ENCODE measurements at places on chromosomes 3 and 15. TPM values are rescaled to one million over a fixed set of nuclear protein-coding genes. Genes with fewer than 3 reads are reported as not detected.
A peak's percentile ranks its signal among the peaks of the same experiment; 100 is the strongest.

GRCh38 chr3:98657457-98657856, 64.0 kb upstream of the CPOX start:
- H3K27me3 ChIP-seq: no peaks in the 10 kb centered on the region
- H3K4me3 ChIP-seq: no peak overlapping the region

- no peaks in the 10 kb centered on the region for H3K4me1 ChIP-seq
- no peaks in the 10 kb centered on the region for H3K27me3 ChIP-seq
- no peaks in the 10 kb centered on the region for H3K36me3 ChIP-seq
- H3K4me3 ChIP-seq: no peak overlapping the region
Measured at GRCh38 chr3:115415246-115415996, 207.9 kb upstream of the GAP43 start.

DNA sequence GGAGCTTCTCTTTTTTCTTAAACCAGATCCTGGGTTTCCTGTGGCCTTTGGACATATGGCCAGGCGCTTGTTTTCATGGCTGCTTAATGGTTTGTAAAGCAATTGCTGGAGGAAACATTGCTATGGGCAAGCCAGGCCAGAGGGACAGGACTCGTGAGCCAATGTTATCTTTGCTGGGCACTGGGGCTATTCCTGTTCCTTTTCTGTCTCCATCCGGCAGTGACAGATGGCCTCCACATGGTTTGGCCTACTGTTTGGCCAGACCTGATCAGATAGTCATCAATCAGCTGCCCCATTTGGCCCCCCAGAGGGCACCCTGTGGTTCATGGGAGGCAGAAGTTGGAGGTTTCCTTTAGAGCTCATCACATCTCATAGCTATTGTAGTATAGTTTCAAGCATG, 326.1 kb upstream of the ROPN1 start:
- DNase-seq: no peak
- no peaks in the 10 kb centered on the region for H3K36me3 ChIP-seq
- H3K4me3 ChIP-seq: no peak overlapping the region
- H3K27me3 ChIP-seq: no peaks in the 10 kb centered on the region

GRCh38 chr3:115602194-115602593, 21.1 kb upstream of the GAP43 start:
- H3K27ac ChIP-seq: no peak overlapping the region
- no peak for DNase-seq
- no peaks in the 10 kb centered on the region for H3K27me3 ChIP-seq

DNA sequence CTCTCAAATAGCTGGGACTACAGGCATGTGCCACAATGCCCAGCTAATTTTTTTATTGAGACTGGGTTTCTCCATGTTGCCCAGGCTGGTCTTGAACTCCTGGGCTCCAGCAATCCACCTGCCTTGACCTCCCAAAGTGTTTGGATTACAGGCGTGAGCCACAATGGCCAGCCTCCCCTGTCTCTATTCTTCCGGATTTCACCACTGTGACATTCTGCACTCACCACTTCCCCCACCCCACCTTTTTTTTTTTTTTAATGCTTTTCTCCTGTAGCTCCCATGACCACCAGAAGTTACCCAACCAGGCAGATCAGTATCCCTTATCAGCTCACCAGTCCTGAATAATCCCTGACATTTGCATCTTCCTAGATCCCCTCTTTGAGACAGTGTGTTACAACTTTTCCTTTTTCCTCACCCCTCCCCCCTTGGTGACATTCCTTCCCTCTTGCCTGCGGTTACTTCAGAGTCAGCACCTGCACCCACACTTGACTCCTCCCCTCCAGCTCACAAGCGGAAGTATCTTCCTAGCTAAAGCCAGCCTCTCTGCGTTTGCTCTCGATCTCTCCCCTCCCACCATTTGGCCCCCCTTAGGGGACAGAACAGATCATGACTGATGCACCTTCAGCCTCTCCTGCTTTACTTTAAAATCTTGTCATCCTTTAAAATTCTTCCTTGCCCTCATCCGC, 13.5 kb upstream of the ZNF592 start:
- DNase-seq: no peak
- H3K4me1 ChIP-seq: no peaks in the 10 kb centered on the region
- H3K4me3 ChIP-seq: peak overlapping the region; percentile 15
- no peaks in the 10 kb centered on the region for H3K27me3 ChIP-seq
- H3K27ac ChIP-seq: no peak overlapping the region
- no peaks in the 10 kb centered on the region for H3K36me3 ChIP-seq

DNA sequence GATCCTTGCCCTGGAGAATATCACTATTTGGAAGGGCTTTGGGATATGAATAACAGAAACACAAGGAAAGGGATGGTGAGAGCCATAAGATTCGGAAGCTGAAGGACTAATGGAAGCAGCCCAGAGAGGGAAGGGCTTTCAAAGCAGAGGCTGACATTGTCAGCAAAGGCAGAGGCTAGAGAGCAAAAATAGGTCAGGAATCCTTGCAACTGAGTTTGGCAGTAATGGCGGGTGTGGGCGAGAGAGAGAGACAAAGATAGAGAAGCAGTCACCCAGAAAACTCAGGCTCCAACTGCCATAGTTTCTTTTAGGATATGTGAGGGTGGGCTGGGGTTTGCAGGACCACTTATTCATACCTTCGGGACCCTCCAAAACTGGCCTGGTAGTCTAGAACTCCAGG, 248.6 kb downstream of the OPA1 start:
- H3K27me3 ChIP-seq: no peaks in the 10 kb centered on the region
- H3K36me3 ChIP-seq: no peaks in the 10 kb centered on the region
- peak overlapping the region; percentile 92 for H3K27ac ChIP-seq
- H3K4me3 ChIP-seq: no peak overlapping the region

DNA sequence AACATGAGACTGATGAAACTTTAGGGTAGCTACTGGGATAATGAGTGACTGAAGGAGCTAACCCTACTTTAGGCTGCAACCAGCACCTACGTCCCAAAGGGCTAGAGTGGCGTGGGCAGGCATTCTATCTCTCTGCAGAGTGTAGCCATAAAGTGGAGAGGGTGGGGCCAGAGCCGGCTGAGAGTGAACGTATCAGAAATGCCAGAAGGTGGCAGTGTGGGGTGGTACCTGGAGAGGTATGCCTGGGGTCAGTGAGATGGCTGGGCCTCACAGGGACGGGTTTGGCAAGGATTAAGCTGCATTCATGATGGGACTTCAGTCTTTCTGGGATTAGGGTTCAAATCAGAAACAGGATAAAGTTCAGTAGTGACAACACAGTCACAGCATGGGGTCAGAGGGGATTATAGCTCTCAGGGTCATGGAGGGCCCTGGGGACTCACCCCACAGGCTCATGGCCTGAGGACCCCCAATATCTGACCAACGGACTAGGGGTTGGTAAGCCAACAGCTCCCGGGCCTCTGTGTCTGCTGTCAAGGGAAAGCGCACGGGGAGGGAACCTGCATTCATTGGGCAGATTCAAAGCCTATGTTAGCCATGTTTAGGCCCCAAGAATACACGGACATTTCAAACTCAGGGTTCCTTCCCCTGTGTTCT, 86.5 kb upstream of the FOXB1 start:
- DNase-seq: no peak
- no peak overlapping the region for H3K27ac ChIP-seq
- no peaks in the 10 kb centered on the region for H3K4me1 ChIP-seq
- H3K4me3 ChIP-seq: no peak overlapping the region
- H3K27me3 ChIP-seq: peaks cover 41% of the 10 kb centered on the region

GRCh38 chr15:78360958-78361718, 21.0 kb downstream of the CRABP1 start:
- no peak overlapping the region for H3K4me3 ChIP-seq
- no peak overlapping the region for H3K27ac ChIP-seq
- no peak for DNase-seq
- peaks cover 2% of the 10 kb centered on the region for H3K27me3 ChIP-seq
- no peaks in the 10 kb centered on the region for H3K36me3 ChIP-seq

GRCh38 chr15:35671981-35672380, 126.0 kb upstream of the DPH6 start:
- H3K4me3 ChIP-seq: no peak overlapping the region
- H3K4me1 ChIP-seq: peaks cover 12% of the 10 kb centered on the region
- H3K36me3 ChIP-seq: no peaks in the 10 kb centered on the region
- H3K27ac ChIP-seq: no peak overlapping the region

The TXNRD3 gene
- total RNA-seq: 8.9 TPM

- H3K27me3 ChIP-seq: no peaks in the 10 kb centered on the region
- no peaks in the 10 kb centered on the region for H3K4me1 ChIP-seq
- H3K36me3 ChIP-seq: no peaks in the 10 kb centered on the region
- H3K27ac ChIP-seq: no peak overlapping the region
- no peak for DNase-seq
Measured at GRCh38 chr3:81041331-81041730, 720.1 kb downstream of the GBE1 start.

The ARPC4 gene
- total RNA-seq: 125 TPM

- H3K27me3 ChIP-seq: no peaks in the 10 kb centered on the region
- no peak for DNase-seq
- no peak overlapping the region for H3K27ac ChIP-seq
- H3K4me3 ChIP-seq: no peak overlapping the region
Measured at GRCh38 chr15:89142423-89142822, 54.2 kb downstream of the ABHD2 start.

DNA sequence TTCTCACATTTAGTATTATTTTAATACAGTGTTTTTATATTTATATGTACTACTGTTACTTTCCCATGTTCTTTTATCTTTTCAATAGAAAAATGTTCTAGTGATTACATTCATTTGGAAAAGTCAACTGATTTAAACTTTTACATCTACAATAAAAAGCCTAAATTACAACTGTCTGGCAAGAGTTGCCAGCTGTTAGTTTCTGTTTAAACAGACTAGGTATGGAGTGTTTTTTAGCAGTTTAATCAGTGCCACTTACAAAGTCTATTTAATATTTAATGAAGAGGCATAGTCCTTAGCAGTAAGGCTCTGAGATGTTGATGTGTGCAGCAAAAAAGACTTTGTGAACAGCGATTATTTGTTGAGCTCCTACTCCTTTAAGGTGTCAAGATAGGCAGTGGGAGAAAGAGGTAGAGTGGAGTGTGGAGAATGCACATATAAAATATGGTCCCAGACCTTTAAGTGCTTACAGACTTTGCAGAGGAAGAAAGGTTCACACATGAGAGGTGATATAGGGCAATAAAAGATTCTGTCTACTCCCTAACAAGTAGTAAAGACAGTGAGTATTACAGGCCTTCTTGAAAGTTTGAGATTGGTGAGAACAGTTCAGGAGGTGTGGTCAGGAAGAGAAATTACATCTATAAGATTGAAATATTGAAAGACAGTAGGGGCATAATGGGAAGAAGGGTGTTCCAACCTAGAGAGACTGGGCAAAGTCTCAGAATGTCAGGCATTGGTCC, 320.5 kb downstream of the DOCK3 start:
- H3K27me3 ChIP-seq: no peaks in the 10 kb centered on the region
- H3K27ac ChIP-seq: no peak overlapping the region
- H3K4me3 ChIP-seq: no peak overlapping the region
- no peaks in the 10 kb centered on the region for H3K4me1 ChIP-seq
- H3K36me3 ChIP-seq: no peaks in the 10 kb centered on the region

The PLIN1 gene
- total RNA-seq: 37.4 TPM

DNA sequence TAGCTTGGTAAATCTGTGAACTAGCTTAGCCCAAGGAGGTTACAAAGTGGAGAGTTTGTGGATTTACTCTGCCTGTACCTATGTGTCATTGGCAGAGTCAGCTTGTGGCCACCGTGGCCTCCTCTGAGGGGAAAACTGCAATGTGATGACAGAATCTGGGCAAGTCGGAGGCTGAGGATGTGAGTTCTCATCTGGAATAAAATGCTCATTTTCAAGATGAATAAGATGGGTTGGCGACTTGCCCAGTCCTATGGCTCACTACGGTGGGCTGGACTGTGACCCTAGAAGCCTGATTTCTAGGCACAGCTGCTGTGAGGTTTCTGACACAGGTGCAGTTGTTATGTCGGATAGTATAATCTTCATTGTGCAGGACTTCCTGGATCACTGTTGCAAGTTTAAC, 83.7 kb downstream of the ETV5 start:
- DNase-seq: no peak
- no peaks in the 10 kb centered on the region for H3K36me3 ChIP-seq
- peaks cover 4% of the 10 kb centered on the region for H3K4me1 ChIP-seq
- H3K27me3 ChIP-seq: no peaks in the 10 kb centered on the region

The SLC35G2 gene
- 3.7 TPM for total RNA-seq

- no peak for DNase-seq
- no peaks in the 10 kb centered on the region for H3K4me1 ChIP-seq
- no peak overlapping the region for H3K4me3 ChIP-seq
- no peaks in the 10 kb centered on the region for H3K27me3 ChIP-seq
- H3K27ac ChIP-seq: no peak overlapping the region
Measured at GRCh38 chr3:153626158-153626557, 464.1 kb downstream of the RAP2B start.
